ENCODE measurements at places on chromosomes 3 and 15. TPM values are rescaled to one million over a fixed set of nuclear protein-coding genes. Genes with fewer than 3 reads are reported as not detected.
A peak's percentile ranks its signal among the peaks of the same experiment; 100 is the strongest.

IL1RAP gene
- total RNA-seq = 29.6 TPM

PTH1R gene
- total RNA-seq = not detected

DNA sequence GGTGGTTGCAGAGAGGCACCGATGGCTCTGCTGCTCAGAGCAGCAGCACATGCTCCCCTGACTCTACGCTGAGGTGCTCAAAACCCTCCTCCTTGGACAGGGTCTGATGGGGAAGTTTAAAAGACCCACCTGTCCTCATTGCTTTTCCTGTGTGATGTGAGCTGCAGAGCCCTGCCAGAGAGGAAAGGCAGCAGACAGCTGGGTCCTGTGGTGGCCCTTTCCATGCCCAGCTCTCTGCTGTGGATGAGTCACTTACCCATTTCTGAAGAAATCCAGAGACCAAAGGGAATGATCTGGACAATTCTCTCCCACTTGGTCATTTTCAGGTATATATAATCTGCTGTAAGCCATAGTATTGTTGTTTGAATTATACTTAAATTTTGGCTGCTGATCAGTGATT lies 121.7 kb downstream of the CHDH start:
- DNase-seq = no peak
- no peak overlapping the region for H3K4me3 ChIP-seq
- no peak overlapping the region for H3K27ac ChIP-seq
- no peaks in the 10 kb centered on the region for H3K27me3 ChIP-seq
- H3K36me3 ChIP-seq = no peaks in the 10 kb centered on the region

- H3K4me3 ChIP-seq = no peak overlapping the region
- DNase-seq = peak; percentile 57
- no peak overlapping the region for H3K27ac ChIP-seq
- H3K4me1 ChIP-seq = peaks cover 37% of the 10 kb centered on the region
- H3K27me3 ChIP-seq = no peaks in the 10 kb centered on the region
Measured at GRCh38 chr15:41772720-41773331, 1.5 kb upstream of the MAPKBP1 start.

KCNH8 gene
- not detected for total RNA-seq

GRCh38 chr3:101828691-101829436 lies 20.4 kb upstream of the NFKBIZ start:
- no peaks in the 10 kb centered on the region for H3K36me3 ChIP-seq
- H3K4me3 ChIP-seq = peak overlapping the region; percentile 43
- H3K4me1 ChIP-seq = peaks cover 26% of the 10 kb centered on the region
- DNase-seq = peak; percentile 28

- peaks cover 5% of the 10 kb centered on the region for H3K36me3 ChIP-seq
- peaks cover 6% of the 10 kb centered on the region for H3K27me3 ChIP-seq
- peaks cover 11% of the 10 kb centered on the region for H3K4me1 ChIP-seq
- DNase-seq = peak; percentile 56
- H3K27ac ChIP-seq = no peak overlapping the region
- H3K4me3 ChIP-seq = no peak overlapping the region
Measured at GRCh38 chr3:197600796-197601565, 45.2 kb upstream of the BDH1 start.

DNA sequence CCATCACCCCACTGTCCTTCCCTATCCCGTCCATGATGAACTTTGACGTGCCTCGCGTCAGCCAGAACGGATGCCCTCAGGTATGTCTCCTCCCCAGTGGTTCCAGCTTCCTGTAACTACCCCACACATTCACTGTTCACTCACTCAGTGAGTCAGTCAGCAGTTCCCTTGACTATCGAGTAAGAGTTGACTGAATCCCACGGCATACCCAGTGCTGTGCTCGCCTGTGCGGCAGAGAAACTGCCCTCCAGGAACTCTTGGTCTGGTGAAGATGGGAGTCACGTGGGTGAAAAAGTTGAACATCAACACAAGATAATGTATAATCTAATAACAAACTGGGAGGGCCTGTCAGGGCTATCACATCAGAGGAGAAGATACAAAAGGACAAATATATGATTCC lies 36.7 kb downstream of the CCDC33 start:
- H3K4me3 ChIP-seq = no peak overlapping the region
- no peaks in the 10 kb centered on the region for H3K36me3 ChIP-seq
- no peak for DNase-seq
- H3K4me1 ChIP-seq = no peaks in the 10 kb centered on the region
- peaks cover 37% of the 10 kb centered on the region for H3K27me3 ChIP-seq

KBTBD8 gene
- 1.5 TPM for total RNA-seq

DNA sequence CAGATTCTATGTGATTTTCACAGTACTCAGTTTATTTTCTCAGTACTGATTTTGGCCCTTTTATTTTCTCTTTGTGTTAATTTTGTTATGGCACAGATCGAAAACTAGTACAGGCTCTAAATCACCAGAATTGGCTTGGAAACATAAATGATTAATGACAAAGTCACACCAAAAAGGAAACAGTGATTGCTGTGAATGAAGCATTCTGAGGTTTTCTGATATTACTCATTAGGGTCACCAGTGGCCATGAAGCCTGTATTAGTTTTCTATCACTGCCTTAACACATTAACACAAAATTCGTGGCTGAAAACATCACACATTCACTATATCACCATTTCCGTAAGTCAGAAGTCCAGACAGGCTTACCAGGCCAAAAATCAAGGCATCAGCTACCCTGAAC lies 343.0 kb upstream of the THRB start:
- H3K27ac ChIP-seq = no peak overlapping the region
- no peaks in the 10 kb centered on the region for H3K36me3 ChIP-seq
- H3K27me3 ChIP-seq = no peaks in the 10 kb centered on the region
- no peak for DNase-seq
- H3K4me3 ChIP-seq = no peak overlapping the region

CHMP2B gene
- 32.9 TPM for total RNA-seq

CHRNA7 gene
- total RNA-seq = 0.09 TPM

SNX4 gene
- 78.2 TPM for total RNA-seq
